ENCODE measurements at places on chromosomes 1 and 21.

DNA sequence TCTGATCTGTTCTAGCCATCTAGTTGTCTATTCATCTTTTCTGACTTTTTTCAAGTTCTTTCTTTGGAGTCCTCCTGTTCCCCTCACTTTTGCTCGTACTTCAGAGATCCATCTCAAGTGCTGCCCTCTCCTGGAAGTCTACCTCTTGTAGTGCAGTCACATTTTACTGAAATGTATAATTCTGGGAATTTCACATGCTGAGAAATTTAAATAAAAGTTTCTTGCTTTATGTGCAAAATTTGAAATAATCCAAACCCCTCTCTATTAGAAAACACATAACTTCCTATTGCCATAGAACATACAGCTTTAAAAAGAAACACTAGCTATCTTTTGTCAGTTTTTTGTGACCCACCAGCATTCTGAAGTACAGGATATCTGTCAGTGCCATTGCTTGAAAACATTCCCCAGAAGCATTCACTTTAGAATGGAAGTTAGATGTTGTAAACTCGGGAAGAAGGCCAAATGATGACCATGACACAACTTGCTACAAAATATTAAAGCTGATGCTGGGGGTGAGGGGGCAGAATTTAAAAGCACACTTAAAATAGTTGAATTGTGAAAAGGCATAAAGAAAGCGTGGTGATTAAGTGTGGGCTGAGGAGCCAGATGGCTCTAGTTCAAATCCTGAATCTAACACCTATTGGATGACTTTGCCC is 22.0 kb downstream of the RLF start:
- no peak overlapping the region for H3K4me3 ChIP-seq
- peaks cover 25% of the 10 kb centered on the region for H3K4me1 ChIP-seq
- H3K36me3 ChIP-seq = no peaks in the 10 kb centered on the region
- no peaks in the 10 kb centered on the region for H3K27me3 ChIP-seq

- H3K27me3 ChIP-seq = peaks cover 11% of the 10 kb centered on the region
- H3K4me1 ChIP-seq = no peaks in the 10 kb centered on the region
Observed at GRCh38 chr1:165520646-165521045, 23.2 kb upstream of the LRRC52 start.

- H3K27me3 ChIP-seq = no peaks in the 10 kb centered on the region
- H3K4me3 ChIP-seq = no peak overlapping the region
- no peak overlapping the region for H3K27ac ChIP-seq
- H3K36me3 ChIP-seq = no peaks in the 10 kb centered on the region
Observed at GRCh38 chr1:94907136-94907535, 19.8 kb downstream of the CNN3 start.

DNA sequence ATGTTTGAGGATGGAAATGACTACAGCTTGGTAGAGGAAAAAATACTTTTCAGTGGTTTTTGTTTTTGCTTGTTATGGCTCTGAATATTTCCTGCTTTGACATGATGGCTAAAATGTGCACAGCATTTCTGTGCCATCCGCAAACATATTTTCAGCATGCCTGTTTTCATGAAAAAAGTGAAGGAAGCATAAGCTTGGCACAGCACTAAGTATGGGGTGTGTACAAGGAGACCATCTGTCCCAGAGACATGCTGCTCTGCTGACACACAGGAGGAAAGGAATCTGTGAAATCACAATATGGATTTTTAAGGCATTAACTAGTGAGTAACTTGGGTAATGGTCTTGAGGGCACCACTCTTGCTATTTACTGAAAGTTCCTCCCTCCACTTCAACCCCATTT is 595.5 kb downstream of the RWDD3 start:
- H3K27me3 ChIP-seq = no peaks in the 10 kb centered on the region
- H3K4me1 ChIP-seq = no peaks in the 10 kb centered on the region
- H3K4me3 ChIP-seq = no peak overlapping the region
- no peaks in the 10 kb centered on the region for H3K36me3 ChIP-seq
- H3K27ac ChIP-seq = no peak overlapping the region
- no peak for DNase-seq

GRCh38 chr1:172708452-172708851 is 49.5 kb downstream of the FASLG start:
- no peaks in the 10 kb centered on the region for H3K36me3 ChIP-seq
- no peak overlapping the region for H3K27ac ChIP-seq
- no peaks in the 10 kb centered on the region for H3K27me3 ChIP-seq
- no peak overlapping the region for H3K4me3 ChIP-seq

GRCh38 chr1:243523766-243524165 is 267.9 kb downstream of the SDCCAG8 start:
- no peak overlapping the region for H3K27ac ChIP-seq
- no peaks in the 10 kb centered on the region for H3K4me1 ChIP-seq
- H3K36me3 ChIP-seq = no peaks in the 10 kb centered on the region
- H3K4me3 ChIP-seq = no peak overlapping the region
- no peaks in the 10 kb centered on the region for H3K27me3 ChIP-seq

DNA sequence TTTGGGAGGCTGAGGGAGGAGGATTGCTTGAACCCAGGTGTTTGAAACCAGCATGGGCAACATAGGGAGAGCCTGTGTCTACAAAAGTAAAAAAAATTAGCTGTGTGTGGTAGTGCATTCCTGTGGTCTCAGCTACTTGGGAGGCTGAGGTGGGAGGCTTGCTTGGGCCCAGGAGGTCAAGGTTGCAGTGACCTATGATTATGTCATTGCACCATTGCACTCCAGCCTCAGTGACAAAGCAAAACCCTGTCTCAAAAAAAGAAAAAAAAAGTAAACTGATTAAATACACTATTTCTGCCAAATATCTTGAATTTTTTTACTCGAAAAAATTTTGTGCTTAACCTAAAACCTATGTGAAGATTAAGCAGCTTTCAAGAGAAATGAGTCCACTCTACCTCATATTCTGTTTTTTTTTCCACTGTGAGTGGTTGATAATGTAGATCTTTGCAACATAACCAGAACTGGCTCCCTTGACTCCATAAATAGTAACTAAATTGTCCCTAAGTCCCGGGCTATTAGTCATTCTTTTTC is 19.4 kb upstream of the ZNF281 start:
- no peak overlapping the region for H3K27ac ChIP-seq
- no peak for DNase-seq
- H3K27me3 ChIP-seq = no peaks in the 10 kb centered on the region
- no peaks in the 10 kb centered on the region for H3K36me3 ChIP-seq

All from B cell (primary cell).